ENCODE measurements at places on chromosomes 11 and 22. TPM values are rescaled to one million over a fixed set of nuclear protein-coding genes. Genes with fewer than 3 reads are reported as not detected.

The UEVLD gene
- total RNA-seq: 5.8 TPM

GRCh38 chr11:75371949-75372876, 20.8 kb upstream of the ARRB1 start:
- H3K4me3 ChIP-seq: no peak overlapping the region
- H3K27me3 ChIP-seq: no peaks in the 10 kb centered on the region
- H3K4me1 ChIP-seq: no peaks in the 10 kb centered on the region
- H3K36me3 ChIP-seq: no peaks in the 10 kb centered on the region
- no peak overlapping the region for H3K27ac ChIP-seq

DNA sequence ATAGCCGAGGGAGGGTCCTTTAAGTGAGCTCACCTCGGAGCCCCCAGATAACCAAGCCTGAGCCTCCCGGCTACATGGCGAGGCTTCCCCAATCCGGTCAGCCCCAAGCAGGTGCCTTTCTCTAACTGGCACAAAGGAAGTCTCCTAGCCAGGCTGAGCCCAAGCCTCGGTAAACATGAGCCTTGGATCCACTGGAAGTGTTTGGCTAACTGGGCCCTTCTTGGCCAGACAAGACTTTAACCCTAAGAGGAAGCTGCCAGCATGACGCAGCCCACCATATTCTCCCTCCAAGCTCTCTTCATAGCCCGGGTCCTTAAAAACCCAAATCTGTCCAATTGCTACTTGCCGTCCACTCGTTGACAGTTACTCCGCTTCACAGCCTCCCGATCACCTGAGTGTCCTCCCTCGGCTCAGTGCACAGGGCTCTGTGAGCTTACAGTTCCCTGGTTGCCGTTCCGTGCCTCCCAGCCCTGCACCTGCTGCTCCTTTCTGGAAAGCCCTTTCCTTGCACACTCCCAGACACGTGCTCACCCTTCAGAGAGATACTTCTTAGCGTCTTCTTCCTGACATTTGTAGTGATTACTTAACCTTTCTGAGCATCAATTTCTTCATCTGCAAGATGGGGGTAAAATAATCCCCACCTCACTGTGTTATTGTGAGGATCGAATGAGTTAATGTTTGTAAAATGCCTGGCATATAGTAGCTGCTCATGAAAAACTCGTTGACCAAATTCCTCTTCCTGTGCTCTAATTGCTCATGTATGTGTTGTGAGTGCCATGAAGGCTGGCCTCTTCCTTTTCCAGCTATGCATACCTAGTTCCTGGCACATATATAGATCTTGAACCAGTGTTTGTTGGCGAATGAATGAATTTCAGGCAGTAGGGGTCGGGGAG, 25.6 kb downstream of the TXN2 start:
- H3K4me1 ChIP-seq: peaks cover 44% of the 10 kb centered on the region
- no peaks in the 10 kb centered on the region for H3K36me3 ChIP-seq
- H3K27me3 ChIP-seq: no peaks in the 10 kb centered on the region

- peak overlapping the region; percentile 87 for H3K4me3 ChIP-seq
- H3K27me3 ChIP-seq: no peaks in the 10 kb centered on the region
- DNase-seq: no peak
- H3K4me1 ChIP-seq: peaks cover 12% of the 10 kb centered on the region
- peaks cover 30% of the 10 kb centered on the region for H3K36me3 ChIP-seq
Observed at GRCh38 chr11:17076517-17077239, 789 bp downstream of the RPS13 start.

- no peaks in the 10 kb centered on the region for H3K27me3 ChIP-seq
- H3K36me3 ChIP-seq: peaks cover 7% of the 10 kb centered on the region
- no peak for DNase-seq
- no peak overlapping the region for H3K27ac ChIP-seq
- H3K4me1 ChIP-seq: no peaks in the 10 kb centered on the region
Observed at GRCh38 chr22:25368271-25368670, 148.8 kb downstream of the CRYBB2 start.
